Naive thymus-derived CD4-positive, alpha-beta T cell (primary cell): ENCODE measurements at places on chromosomes 6 and 20. TPM values are rescaled to one million over a fixed set of nuclear protein-coding genes. Genes with fewer than 3 reads are reported as not detected.

DNA sequence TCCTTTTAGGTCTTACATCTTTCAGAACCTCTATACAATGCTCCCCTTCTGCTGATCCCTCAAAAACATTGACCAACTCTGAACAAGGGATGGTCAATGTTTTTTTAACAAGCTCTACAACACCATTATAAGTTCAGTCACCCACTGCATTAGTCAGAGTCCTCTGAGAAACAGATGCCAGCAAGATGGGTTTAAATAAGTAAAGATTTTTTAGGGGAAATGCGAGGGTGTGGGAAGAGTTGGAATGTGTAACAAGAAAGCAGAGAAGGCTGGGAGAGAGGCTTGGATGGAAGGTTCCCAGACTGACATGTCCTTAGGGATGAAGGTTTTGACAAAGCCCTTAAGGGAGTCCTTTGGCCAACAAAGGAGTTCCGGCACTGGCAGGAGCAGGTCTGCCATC, 478.3 kb downstream of the FRK start:
- no peaks in the 10 kb centered on the region for H3K4me1 ChIP-seq
- no peak for DNase-seq
- H3K27me3 ChIP-seq = no peaks in the 10 kb centered on the region

The SNAI1 gene
- total RNA-seq = 0.31 and 0.34 TPM in 2 replicates

DNA sequence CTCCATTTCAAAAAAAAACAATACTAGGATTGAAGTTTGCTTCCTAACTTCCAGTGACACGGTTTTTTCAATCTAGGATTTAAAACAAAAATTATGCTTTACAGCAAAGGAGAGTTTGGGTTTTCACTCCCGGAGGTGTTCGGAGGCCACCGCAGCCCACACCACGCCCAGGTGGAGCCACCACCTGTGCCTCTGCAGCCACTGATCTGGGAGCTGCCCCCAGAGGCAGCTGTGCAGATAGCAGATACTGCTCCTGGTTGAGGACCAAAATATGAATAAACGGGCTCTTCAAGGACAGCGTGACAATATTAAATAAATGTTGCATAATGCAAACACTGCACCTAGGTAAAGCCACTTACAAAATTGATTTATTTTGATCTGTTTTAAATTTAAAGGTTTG, 30.2 kb downstream of the DLL1 start:
- H3K4me3 ChIP-seq = no peak overlapping the region
- no peak overlapping the region for H3K27ac ChIP-seq
- no peaks in the 10 kb centered on the region for H3K36me3 ChIP-seq
- no peaks in the 10 kb centered on the region for H3K27me3 ChIP-seq
- DNase-seq = no peak
- no peaks in the 10 kb centered on the region for H3K4me1 ChIP-seq

DNA sequence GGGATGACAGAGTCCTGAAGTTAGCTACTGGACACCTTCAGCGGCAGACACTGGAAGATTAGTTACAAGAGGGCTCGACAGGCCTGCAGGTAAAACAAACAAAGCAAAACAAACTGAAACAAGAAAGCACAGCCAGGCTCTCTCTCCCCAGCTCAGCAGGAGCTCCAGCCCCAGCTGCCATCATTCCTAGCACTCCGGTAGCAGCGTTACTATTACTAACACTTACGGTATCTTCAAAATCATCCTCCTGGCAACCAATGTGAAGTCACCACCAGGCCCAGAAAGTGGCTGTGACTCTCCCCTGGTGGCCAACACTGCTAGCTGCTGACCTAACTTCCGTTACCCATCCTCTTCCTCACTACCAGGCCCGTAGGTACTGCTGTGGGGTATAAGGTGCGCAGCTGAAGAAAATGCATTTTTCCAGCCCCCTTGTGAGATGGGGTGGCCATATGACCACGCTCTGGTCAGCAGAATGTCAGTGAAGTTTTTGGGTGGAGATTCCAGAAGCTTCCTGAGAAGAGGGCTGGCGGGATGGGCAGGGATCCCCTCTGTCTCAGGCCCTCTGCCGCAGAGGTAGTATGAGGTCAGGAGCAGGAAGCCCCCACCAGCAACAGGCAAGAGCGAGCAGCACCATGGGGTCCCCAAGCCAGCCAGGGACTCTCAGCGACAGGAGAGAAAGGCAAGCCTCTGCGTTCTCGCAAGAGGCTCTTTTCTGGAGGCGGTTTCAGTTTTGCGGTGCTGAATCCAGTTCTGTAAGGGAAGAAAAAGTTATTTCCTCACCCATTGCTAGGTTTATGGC, 37.4 kb upstream of the TBXT start:
- no peaks in the 10 kb centered on the region for H3K27me3 ChIP-seq
- no peaks in the 10 kb centered on the region for H3K36me3 ChIP-seq
- no peaks in the 10 kb centered on the region for H3K4me1 ChIP-seq

The MACROD2 gene
- total RNA-seq = 0.27 TPM

The SLC26A8 gene
- total RNA-seq = 0.27 TPM

DNA sequence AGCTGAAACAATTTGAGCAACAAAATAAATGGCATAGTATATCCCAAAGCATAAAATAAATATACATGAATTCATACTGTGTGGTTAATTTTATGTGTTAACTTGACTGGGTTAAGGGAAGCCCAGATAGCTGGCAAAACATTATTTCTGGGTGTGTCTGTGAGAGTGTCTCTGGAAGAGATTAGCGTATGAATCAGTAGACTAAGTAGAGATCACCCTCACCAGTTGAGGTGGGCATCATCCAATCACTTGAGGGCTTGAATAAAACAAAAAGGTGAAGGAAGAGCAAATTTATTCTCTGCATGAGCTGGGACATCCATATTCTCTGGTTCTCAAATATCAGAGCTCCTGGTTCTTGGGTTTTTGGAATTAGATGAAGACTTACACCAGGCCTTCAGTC, 17.9 kb downstream of the SLC22A16 start:
- no peaks in the 10 kb centered on the region for H3K36me3 ChIP-seq
- no peaks in the 10 kb centered on the region for H3K27me3 ChIP-seq
- H3K4me3 ChIP-seq = no peak overlapping the region

DNA sequence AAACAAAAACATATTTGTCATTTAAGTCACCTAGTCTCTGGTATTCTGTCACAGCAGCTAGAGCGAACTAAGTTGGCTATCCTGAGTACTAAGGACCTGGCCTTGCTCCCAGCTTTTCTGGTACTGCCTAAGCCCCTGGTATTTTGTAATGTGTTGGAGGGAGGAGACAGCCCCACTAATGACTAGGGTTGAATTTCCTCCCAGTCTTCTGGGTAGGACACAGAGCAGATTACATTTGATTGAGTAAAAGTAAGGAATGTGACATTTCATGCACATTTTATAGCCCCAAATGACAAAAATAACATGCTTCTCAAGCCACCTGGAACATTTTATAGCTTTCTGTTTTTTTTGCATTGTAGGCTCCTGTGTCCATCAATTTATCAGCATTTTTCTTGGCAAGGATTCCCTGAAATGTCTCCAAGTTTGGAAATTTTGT, 47.9 kb upstream of the DDR1 start:
- H3K4me3 ChIP-seq = no peak overlapping the region
- no peaks in the 10 kb centered on the region for H3K27me3 ChIP-seq
- H3K36me3 ChIP-seq = no peaks in the 10 kb centered on the region
- peaks cover 1% of the 10 kb centered on the region for H3K4me1 ChIP-seq
- no peak for DNase-seq

The SNAP91 gene
- not detected for total RNA-seq

- H3K27ac ChIP-seq = no peak overlapping the region
- H3K36me3 ChIP-seq = no peaks in the 10 kb centered on the region
- no peak overlapping the region for H3K4me3 ChIP-seq
- H3K4me1 ChIP-seq = no peaks in the 10 kb centered on the region
- no peak for DNase-seq
Measured at GRCh38 chr20:41307021-41307420, 10.5 kb downstream of the ZHX3 start.

The MAPK13 gene
- total RNA-seq = 53.1 TPM

The SALL4 gene
- 0.15 and 0.46 TPM in 2 replicates for total RNA-seq
